Stimulated activated naive CD4-positive, alpha-beta T cell treated with Interleukin-2 at 50 U/mL for 16 hours (primary cell): ENCODE measurements at places on chromosomes 16 and 17.

GRCh38 chr16:55326261-55327092 lies 2.5 kb downstream of the IRX6 start:
- no peak for DNase-seq

DNA sequence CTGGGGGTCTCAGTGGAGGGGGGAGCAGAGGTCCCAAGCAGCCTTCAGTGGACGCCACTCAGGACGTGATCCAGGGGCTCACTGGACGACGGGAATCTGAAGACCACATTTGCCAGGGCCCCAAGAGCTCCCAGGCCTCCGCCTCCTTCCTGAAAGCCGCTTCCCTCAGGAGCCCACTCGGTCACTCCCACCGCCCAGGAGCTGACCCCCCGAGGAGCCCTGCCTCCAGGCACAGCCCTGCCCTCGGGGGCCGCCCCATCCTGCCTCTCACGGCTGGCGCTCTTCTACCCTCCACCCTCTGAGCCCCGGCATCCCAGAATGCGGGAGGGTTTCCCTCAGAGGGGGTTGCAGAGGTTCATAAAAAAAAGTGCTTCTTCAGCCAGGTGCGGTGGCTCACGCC lies 24.2 kb downstream of the TIMM22 start:
- no peak for DNase-seq

DNA sequence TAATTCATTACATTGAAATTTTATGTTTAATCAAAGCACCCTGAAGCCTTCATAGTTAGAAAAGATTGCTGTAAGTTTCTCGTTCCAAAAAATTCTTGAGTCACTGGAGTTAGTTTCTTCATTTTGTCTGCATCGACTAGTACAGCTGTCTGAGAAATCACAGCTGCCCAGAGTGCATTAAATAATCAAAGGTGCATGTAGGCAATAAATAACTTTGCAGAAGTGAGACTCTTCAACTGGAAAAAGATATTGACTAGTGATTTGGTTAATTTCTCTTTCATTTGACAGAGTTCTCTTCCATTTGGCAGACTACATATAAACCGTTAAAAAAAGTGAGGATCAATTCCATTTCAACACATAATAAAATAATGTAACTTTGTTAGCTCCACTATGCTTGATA lies 234.0 kb downstream of the CNTNAP4 start:
- DNase-seq: no peak

DNA sequence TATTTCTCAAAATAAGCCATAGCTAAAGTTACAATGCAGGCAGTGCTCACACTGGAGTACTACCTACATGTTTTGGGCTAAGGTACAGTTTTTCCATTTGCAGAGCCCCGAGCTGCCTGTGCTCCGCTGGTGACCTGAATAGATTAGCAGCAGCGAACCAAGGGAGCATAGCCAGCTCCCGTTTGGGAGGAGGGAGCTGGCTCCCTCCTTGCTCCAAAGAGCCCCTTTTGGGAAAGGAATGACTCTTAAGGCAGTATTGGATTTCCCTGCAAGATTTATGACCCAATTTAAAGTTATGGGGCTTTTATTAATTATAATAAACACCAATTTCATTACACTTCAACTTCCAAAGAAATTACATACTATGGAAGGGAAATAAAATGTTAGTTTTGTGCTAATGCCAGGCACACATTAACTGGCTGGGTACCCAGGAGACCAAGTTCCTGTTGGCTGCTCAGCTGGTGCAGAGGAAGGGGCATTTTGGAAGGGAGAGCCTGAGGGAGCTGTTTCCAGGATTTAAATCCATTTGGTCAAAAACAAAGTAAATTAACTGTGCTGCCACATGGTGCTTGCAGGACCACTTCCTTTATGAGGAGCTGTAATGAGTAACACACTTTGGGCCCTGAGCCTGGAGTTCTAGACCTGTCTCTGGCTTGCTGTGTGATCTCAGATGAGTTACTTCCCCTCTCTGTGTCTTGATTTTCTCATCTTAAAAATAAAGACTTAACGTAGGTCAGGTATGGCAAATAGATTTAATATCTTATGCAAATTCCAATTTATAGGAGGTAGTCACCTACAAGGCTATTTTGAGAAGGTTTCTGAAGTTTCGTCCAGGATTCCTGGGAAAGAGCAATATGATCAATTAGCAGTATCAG lies 362.1 kb upstream of the CCL2 start:
- no peak for DNase-seq

- no peak for DNase-seq
Measured at GRCh38 chr17:37492167-37492566, 2.5 kb downstream of the DUSP14 start.

DNA sequence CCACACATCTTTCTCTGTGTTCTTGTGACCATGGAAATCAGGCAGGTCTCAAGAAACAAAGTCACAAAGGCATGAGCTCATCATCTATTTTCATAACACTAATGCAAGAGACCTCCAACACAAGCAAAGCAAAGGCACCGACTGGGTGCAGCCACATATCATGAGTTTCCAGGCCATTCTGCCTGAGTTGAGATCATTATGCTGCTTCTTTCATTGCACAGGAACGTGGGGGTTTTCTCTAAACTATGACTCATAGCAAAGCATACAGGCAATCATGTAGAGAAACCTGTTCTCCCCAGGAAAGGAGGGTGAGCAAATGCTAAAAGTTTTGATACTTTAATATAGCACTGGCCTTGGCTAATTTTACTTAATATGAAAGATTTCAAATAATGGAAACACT lies 60.7 kb downstream of the GRIN2A start:
- DNase-seq: no peak
